NCI-H226 (cell line): ENCODE measurements at places on chromosomes 12 and 14.

GRCh38 chr12:26124446-26125399 is at the start of gene BHLHE41:
Gene BHLHE41 (minus strand): TSS chr12:26125037. CDS start chr12:26124779, 258 bp downstream.
- peak; percentile 17 for DNase-seq

DNA sequence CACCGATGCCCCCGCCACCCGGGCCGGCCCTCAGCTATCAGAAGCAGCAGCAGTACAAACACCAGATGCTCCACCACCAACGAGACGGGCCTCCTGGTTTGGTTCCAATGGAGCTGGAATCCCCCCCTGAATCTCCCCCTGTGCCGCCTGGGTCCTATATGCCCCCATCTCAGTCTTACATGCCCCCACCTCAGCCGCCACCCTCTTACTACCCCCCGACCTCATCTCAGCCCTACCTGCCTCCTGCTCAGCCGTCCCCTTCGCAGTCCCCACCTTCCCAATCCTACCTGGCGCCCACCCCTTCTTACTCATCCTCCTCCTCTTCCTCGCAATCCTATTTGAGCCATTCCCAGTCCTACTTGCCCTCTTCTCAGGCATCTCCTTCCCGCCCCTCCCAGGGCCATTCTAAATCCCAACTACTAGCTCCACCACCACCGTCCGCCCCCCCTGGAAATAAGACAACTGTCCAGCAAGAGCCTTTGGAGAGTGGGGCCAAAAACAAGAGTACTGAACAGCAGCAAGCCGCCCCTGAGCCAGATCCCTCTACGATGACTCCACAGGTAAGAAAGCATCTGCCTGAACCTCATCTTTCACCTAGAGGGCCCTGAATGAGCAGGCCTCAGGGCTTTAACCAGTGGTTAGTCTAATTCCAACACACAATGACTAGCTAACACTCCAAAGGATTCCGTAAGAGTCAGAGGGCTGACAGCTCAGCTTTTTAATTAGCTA is 851 bp downstream of the YLPM1 start:
- no peak for DNase-seq

GRCh38 chr12:100473716-100474150 is at the start of gene NR1H4:
Gene NR1H4 (plus strand): TSS chr12:100473866. CDS start chr12:100493324, 19,458 bp downstream.
- DNase-seq, result no peak

DNA sequence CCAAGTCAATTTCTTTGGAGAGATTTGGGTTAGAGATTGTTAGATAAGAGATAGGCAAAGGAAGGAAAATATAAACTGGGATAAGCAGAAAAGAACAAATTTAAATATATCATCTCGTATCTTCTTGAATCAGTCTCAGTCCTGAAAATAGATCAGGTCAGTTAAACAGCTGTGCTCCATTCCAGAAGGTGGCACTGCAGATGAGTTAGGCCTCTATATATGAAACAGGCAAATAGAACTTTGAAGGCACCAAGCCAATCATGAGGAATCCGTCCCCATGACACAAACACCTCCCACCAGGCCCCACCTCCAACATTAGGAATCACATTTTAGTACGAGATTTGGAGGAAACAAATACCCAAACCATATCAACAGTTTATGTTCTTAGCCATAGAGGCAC is 605.5 kb upstream of the USP15 start:
- DNase-seq, result no peak

DNA sequence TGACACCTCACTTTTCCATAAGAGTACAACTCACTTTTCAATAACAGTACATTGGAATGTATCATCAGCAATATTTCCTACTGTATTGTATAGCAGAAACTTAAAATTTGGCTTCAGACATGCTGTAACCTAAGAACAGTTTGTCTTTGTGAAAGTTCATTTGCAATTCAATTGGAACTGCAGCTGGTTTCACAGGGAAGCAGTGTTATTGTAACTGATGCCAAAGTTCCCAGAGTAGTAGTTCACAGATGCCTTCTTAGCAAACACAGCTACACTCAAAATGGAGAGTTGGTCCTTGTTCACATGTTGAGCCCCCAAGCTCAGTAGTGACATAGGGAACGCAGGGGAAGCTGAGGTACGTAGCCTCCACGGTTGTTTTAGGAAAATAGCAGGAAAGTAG is 23.3 kb downstream of the PPP1R36 start:
- DNase-seq, result no peak
